ENCODE measurements at places on chromosomes 1 and 21.

GRCh38 chr1:33099290-33100118 lies 18.6 kb downstream of the AZIN2 start:
- DNase-seq: peak; percentile 35

- DNase-seq: peak; percentile 88
Observed at GRCh38 chr1:20717452-20718342, at the start of gene KIF17. KIF17 (minus strand) TSS chr1:20718007; CDS start chr1:20717706, 301 bp downstream.

- no peak for DNase-seq
Observed at GRCh38 chr1:108892356-108893140, 15.8 kb downstream of the GPSM2 start.

GRCh38 chr1:13828454-13829151 lies 128.6 kb downstream of the PRDM2 start:
- no peak for DNase-seq

- no peak for DNase-seq
Observed at GRCh38 chr1:227898502-227899140, 49.1 kb downstream of the WNT9A start.

GRCh38 chr1:8736927-8737326 lies 80.5 kb downstream of the RERE start:
- peak; percentile 27 for DNase-seq

DNA sequence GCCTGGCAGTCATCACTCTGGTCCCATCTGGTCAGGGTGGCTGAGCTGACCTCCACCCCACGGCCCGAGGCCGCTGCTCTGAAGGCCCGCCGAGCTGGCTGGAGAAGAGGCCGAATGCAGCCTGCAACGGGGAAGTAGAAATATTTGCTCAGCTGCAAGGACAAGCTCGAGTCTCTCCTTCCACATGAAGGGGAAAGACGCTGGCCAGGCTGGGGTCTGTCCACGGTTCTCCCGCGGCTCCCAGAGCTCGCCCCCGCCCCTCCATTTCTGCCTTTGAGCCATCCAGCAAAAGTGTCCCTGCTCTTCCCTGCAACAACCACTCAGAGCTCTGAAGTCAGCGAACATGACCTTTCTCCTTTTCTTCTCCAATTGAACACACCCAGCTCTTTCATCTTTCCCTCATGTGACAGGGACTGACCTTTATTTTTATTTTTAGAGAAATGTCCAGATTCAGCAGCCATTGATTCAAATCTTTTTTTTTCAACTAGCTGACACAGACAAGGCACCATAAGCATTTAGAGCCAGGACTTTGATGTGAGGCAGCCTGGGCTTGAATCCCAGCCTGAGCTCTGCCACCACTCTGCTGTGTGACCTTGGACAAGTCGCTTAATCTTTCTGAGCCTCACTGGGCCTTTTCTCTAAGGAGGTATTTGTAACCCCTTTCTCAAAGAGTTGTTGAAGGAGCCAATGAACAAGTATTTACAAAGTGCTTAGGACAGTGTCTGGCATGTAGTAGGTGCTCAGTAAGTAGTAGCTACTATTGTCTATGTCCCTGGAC lies 149.3 kb upstream of the WNT4 start:
- DNase-seq: no peak

- no peak for DNase-seq
Observed at GRCh38 chr1:199724049-199724448, 303.5 kb upstream of the NR5A2 start.

GRCh38 chr21:44058981-44059380 lies 46.9 kb downstream of the TRAPPC10 start:
- DNase-seq: no peak

DNA sequence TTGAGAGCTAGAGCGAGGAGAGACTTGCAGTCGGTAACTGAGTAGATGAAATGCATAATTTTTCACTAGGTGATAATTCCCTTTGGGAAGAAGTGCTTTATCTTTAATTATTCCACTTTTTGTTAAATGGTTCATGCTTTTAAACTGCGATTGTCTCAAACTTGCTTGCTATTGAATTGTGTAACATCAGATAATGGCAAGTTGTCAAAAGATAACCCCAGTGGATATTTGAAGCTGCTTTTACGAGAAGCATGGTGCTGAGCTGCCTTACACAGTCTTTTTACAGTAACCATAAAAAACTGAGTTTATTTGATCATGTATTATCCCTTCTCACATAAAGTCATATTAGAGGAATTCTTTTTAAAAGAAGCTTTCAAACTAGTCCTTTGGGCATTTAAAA lies 30.2 kb downstream of the TMEM50B start:
- DNase-seq: no peak

GRCh38 chr1:151867321-151867720 lies 13.8 kb upstream of the THEM5 start:
- peak; percentile 60 for DNase-seq

GRCh38 chr1:13550663-13551062 lies 33.0 kb upstream of the PDPN start:
- DNase-seq: no peak

GRCh38 chr1:228293393-228293792 lies 85.5 kb downstream of the OBSCN start:
- DNase-seq: no peak

DNA sequence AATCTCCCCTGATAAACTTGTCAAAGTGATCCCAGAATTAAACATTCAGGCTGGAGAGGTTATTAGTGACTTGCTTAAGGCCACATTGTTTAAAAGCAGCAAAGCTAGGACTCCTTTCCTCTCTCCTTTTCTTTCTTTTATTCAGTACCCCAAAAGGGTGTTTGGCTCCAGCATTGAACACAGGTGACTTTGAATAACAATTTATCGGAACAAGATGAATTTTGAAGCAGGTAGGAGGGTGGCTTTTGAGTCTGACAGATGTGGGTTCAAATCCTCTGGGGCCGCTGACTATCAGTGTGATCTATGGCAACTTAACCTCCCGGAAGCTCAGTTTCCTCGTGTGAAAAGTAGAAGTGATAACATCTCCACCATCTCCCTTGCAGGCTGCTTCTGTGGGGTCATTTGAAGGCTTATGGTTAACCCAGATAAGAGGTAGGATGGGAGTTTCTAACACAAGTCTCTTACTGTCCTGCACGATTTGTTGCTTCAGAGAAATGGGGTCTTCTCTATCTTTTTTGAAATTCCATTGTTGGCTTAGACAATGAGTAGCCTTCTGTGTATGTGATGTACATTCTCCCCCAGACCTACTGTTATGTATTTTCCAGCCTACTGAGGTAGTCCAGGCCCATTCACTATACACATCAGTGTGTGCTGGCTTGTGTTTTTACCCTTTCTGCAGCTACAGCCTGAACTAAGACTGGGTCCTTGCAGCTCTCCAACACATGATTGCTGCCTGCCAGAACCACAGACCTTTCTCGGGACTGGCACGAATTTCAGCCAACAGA lies 29.0 kb downstream of the JUN start:
- DNase-seq: no peak

DNA sequence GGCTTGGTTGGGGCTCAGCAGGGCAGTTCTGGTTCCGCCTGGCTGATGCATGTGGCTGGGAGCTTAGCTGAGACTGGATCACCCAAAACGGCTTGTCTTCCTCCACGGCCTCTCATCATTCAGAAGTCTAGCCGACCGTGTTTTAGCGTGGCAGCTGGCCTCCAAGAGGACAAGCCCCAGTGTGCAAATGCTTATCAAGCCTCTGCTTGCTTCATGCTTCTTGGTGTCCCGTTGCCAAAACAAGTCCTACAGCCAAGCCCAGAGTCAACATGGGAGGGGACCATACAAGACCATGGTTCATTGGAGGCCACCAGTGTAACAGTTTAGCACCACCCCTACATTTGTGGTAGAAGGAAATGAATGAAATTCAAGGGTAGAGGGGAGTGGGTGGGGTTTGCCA lies 10.5 kb upstream of the KDF1 start:
- DNase-seq: no peak

DNA sequence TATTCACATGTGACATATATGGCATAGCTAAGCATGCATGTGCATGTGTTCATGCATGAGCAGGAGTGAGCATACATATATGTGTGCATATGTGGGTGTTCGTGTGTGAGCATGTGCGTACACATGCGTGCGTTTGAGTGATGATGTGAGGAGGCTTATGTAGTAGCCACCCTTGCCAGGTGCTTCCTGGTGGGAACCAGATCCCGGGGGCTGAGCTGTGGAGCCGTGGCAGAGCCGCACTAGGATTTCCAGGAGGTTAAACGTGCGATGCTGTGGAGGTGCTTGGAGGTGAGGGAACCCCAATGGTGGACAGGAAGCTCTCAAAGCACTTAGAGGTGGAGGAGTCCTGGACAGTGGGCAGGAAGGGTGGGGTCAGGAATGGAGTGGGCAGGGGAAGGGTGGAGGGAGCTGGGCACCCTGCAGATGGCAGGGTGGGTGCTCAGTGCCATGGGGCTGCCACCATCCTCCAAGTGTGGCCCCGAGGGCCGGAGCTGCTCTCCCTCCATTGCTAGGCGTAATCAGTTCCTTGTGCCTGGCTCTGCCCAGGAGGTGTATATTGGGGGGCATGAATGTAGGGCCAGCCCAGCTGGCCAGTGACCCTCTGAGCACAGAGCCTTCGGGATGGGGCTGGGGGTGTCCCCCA lies 48.5 kb downstream of the COL18A1 start:
- DNase-seq: no peak

GRCh38 chr1:999725-1000356 lies at the start of gene HES4:
HES4 (minus strand) TSS chr1:1000097; CDS start chr1:999973, 124 bp downstream.
- peak; percentile 96 for DNase-seq

GRCh38 chr1:42130061-42130660 lies 23.0 kb upstream of the GUCA2B start:
- no peak for DNase-seq

DNA sequence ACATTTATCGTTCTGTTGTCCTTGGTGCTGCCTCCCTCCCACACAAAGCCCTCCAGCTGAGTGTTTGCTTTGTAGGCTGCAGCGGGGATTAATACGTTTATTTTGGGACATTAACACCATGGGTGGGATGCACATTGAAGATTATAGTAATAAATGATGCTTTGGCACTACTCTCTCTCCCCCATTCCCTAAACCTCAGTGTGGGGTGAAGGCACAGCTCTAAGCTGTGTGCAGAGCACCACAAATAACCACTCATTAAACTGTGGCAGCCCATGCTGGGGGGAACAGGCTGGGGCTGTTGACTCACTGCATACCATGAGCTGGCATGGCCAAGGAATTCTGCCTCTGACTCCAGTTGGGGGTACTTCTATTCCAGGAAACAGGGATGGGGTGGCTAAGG lies 7.7 kb downstream of the PCP4L1 start:
- no peak for DNase-seq

DNA sequence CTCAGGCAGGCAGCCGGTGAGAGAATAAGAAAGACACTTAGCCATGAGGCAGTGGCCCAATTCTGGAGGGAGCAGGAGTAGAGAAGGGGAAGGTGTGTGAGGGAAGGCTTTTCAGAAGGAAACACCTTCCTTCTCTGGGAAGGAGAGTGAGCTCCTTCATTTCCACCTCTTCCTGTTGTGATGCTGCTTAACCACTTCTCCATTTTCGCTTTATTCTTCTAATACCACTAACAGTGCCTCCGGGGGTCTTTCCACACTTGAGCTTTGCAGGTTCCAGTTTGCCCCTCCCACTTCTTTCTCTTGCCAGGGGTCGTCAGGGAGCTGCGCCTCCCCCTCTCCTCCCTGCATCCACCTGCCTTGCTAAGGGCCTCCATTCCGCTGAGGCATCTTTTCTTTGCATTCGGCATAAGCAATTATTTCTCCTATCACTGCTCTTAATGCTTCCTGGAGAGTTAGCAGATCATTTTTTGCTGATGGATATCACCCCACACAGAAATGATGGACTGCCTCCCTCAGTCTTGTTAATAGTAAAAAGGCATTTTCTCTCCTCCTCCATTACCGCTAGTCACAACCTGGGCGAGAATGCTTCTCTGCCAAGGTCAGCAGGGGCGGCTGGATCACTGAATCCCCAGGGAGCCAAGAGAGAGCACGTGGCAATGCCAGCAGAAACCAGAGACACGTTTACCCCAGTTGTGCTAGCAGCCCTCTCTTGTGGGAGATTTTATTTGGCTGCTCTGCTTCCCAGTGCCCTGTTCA lies 74.8 kb downstream of the ELAVL4 start:
- no peak for DNase-seq

DNA sequence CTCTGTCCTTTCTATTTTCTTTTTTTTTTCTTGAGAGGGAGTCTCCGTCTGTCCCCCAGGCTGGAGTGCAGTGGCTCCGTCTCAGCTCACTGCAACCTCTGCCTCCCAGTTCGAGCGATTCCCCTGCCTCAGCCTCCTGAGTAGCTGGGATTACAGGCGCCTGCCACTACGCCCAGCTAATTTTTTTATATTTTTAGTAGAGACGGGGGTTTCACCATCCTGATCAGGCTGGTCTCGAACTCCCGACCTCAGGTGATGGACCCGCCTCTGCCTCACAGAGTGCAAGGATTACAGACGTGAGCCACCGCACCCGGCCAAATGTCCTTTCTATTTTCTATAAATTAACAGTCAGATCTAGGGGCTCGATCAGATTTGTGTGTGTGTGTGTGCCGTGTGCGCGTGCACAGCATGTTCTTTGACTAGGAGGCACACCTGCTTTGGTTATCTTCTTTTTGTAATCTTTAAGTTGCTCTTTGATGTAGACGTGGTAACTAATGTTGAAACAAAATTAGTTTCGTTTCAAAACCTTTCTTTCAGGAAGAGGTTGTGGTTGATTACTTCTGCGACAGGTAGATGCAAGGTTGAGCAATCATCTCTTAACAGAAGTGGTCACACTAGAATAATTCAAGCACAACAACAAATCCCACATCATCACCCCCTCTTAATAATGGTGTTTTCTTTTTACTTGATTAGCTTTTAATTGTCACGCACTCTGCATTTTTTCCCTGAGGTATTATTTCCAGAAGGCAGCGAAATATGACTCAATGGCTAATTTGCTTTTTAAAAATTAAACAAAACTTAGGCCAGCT lies 779 bp upstream of the DEGS1 start:
- DNase-seq: no peak

GRCh38 chr1:181250038-181250437 lies 161.5 kb downstream of the IER5 start:
- DNase-seq: no peak

DNA sequence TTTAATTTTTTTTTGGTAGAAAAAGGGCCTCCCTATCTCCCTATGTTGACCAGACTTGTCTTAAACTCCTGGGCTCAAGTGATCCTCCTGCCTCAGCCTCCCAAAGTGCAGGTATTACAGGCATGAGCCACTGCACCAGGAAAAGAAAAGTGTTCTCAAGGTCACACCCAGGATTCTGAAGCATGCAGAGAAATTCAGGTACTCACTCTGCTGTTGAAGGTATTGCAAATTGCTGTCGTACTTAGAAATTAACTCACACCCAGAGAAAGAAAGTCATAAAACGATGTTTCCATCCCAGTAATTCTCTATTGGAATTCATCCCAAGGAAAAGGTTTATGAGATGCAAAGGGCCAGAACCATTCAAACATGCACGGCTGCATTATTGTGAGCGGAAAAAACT lies 73.7 kb downstream of the DHRS3 start:
- no peak for DNase-seq

GRCh38 chr1:172499636-172500141 lies 33.3 kb upstream of the SUCO start:
- no peak for DNase-seq

Data from suppressor macrophage treated with lipopolysaccharide for 1 hour (primary cell).